T-cell (primary cell): ENCODE measurements at places on chromosomes 3 and 15. TPM values are rescaled to one million over a fixed set of nuclear protein-coding genes. Genes with fewer than 3 reads are reported as not detected.

DNA sequence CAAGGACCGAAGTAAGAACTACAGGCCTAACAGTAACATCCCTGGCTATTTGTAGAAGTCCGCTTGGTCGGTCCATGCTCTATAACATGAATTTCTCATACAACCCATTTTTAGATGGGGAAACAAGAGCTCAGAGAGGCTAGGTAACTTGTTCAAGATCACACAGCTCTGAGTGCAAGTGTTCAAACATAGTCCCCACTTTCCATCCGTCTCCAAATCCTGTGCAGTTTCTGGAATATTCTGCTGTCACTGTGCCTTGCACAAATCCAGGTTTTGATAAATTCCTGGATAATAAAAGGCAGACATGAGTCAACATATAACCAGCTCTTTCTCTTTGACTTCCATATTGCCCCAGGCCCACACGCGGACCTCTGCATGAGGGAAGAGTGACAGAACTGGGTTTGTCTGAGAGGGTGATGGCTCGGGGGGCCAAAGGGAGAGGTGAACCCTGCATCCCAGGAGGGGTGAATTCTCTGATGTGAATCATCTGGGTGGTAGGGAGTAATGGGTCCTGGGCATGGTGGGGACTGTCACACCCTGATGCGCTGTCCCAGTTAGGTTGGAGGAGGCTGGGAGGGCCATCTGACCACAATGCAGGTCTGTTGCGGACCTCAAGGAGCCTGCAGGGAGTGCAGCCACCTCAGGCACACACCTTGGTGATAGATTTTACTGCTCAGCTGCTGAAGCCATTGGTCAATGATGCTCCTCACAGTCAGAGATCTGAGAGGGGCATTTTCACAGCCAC is 162.2 kb downstream of the SMAD6 start:
- H3K4me1 ChIP-seq, result peaks cover 3% of the 10 kb centered on the region
- H3K27me3 ChIP-seq, result peaks cover 40% of the 10 kb centered on the region
- H3K36me3 ChIP-seq, result no peaks in the 10 kb centered on the region
- no peak for DNase-seq
- H3K4me3 ChIP-seq, result no peak overlapping the region
- no peak overlapping the region for H3K27ac ChIP-seq

DNA sequence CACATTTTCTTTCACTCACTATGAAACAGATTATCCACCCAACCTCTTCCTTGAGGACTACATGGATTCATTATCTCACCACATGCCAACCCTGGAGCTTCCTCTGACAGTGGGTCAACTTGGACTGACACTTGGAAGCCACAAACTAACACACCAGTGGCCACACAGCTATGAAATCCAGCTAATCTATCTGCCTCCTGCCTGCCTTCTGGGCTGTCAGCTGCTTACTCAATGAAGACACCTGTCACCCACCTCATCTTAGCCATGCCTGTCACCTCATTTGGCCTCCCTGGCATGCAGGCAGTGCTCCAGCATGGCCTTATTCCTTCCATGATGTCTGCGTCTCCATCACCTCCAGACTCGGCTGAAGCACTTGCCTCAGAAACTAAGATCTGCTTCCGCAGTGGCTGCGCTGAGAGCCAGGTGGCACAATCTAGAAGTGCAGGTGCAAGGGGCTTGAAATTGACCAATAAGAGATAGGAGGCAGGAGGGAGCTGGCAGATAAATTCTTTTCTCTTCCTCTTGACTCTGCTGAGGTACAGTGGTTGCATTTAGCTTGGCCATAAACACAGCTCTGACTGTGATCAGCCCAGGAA is 105.2 kb upstream of the RNF7 start:
- H3K27ac ChIP-seq, result no peak overlapping the region
- no peaks in the 10 kb centered on the region for H3K27me3 ChIP-seq
- H3K4me3 ChIP-seq, result no peak overlapping the region
- no peaks in the 10 kb centered on the region for H3K36me3 ChIP-seq
- no peak for DNase-seq
- H3K4me1 ChIP-seq, result no peaks in the 10 kb centered on the region

DNA sequence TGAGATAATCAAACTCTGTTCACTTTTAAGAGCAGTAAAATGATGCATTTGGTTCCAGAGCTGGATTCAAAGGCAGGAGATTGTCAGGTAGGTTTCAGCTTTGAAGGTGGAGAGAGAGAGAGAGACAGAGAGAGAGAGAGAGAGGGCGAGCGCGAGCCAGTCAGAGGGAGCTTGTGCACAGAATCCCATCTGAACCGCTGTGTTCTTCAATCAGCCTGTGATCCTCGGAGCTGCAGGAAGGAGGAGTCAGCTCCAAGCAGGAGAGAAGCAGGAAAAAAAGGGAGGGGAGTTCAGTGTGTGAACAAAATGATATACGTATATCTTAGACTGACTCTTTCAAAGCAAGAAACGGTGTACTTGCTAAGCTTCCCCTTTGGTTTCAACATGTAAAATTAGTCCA is at the start of gene GPR149:
Gene GPR149, minus strand, starts transcription at position 177 of the 400 bp plus-strand sequence. CDS start 575 bp downstream, outside the sequence.
- H3K36me3 ChIP-seq, result no peaks in the 10 kb centered on the region
- no peak within 1 kb of the TSS for H3K27ac ChIP-seq
- H3K4me1 ChIP-seq, result no peaks in the 10 kb centered on the region
- H3K27me3 ChIP-seq, result peaks cover 20% of the 10 kb centered on the region

DNA sequence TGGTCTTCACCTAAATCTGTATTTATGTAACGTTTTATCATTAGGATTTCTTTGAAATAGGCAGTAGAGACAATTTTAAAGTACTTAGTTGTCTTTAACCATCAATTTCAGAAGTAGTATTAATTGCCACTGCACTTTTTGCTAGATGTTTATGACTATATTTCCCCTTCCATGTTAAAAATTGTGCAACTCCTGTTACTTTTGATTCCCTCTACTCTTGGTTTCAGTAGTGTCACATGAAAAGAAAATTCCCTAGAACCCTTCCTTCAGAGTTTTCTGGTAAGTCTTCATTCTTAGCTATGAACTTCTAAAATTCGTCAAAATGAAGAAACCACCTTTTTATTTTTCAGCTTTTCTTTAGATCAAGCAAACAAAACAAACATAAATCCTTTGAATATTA is 7.1 kb downstream of the PIAS1 start:
- DNase-seq, result no peak
- no peak overlapping the region for H3K27ac ChIP-seq
- no peaks in the 10 kb centered on the region for H3K27me3 ChIP-seq

- DNase-seq, result no peak
- H3K4me1 ChIP-seq, result no peaks in the 10 kb centered on the region
- H3K36me3 ChIP-seq, result no peaks in the 10 kb centered on the region
- no peak overlapping the region for H3K27ac ChIP-seq
These were observed 898.8 kb downstream of the NTRK3 start for GRCh38 chr15:87357637-87358313.

GRCh38 chr15:80568298-80568697 is 126.8 kb upstream of the ABHD17C start:
- no peak for DNase-seq
- no peaks in the 10 kb centered on the region for H3K36me3 ChIP-seq
- no peak overlapping the region for H3K27ac ChIP-seq
- no peaks in the 10 kb centered on the region for H3K27me3 ChIP-seq
- no peak overlapping the region for H3K4me3 ChIP-seq
- H3K4me1 ChIP-seq, result no peaks in the 10 kb centered on the region

GRCh38 chr15:81182031-81182755 is 14.5 kb upstream of the IL16 start:
- no peak overlapping the region for H3K4me3 ChIP-seq
- no peaks in the 10 kb centered on the region for H3K4me1 ChIP-seq
- no peak overlapping the region for H3K27ac ChIP-seq
- no peak for DNase-seq
- no peaks in the 10 kb centered on the region for H3K27me3 ChIP-seq

GRCh38 chr3:73614419-73614818 is 10.3 kb downstream of the PDZRN3 start:
- no peak for DNase-seq
- no peaks in the 10 kb centered on the region for H3K27me3 ChIP-seq
- no peaks in the 10 kb centered on the region for H3K36me3 ChIP-seq
- H3K4me1 ChIP-seq, result no peaks in the 10 kb centered on the region
- H3K27ac ChIP-seq, result no peak overlapping the region
- H3K4me3 ChIP-seq, result no peak overlapping the region

- no peak overlapping the region for H3K4me3 ChIP-seq
- H3K36me3 ChIP-seq, result no peaks in the 10 kb centered on the region
- H3K27ac ChIP-seq, result no peak overlapping the region
- H3K27me3 ChIP-seq, result no peaks in the 10 kb centered on the region
These were observed 524.7 kb downstream of the NAALADL2 start for GRCh38 chr3:175383813-175384212.

GRCh38 chr3:34683851-34684250 is 885.4 kb downstream of the PDCD6IP start:
- no peak for DNase-seq
- no peaks in the 10 kb centered on the region for H3K27me3 ChIP-seq
- H3K4me3 ChIP-seq, result no peak overlapping the region
- no peaks in the 10 kb centered on the region for H3K36me3 ChIP-seq

DNA sequence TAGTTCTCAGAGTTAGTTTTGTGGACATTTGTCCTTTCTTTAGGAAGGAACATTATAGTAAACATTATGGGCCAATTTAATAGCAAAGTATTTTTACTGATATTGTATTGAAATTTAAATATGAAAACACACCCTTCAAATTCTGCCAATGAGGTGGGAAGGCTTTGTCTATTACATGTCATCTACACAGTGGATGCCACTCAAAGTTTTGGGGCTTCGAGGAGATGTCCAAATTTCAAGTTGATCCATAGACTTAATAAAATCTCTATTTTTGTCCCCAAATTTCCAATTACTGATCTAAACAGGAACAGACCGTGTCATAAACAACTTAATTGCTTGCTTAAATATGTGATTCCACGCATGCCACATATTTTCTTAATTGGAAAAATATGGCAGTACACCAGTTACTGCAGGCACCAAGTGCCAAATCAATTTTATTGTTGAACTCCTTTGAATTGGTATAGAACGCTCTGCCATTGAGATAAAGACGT is 1.7 kb downstream of the SHOX2 start:
- no peak overlapping the region for H3K27ac ChIP-seq
- no peaks in the 10 kb centered on the region for H3K36me3 ChIP-seq
- no peak for DNase-seq
- peaks cover 50% of the 10 kb centered on the region for H3K27me3 ChIP-seq
- H3K4me3 ChIP-seq, result no peak overlapping the region

- no peaks in the 10 kb centered on the region for H3K27me3 ChIP-seq
- no peak overlapping the region for H3K4me3 ChIP-seq
- H3K27ac ChIP-seq, result no peak overlapping the region
- no peaks in the 10 kb centered on the region for H3K4me1 ChIP-seq
- no peak for DNase-seq
These were observed 554.0 kb downstream of the NSUN3 start for GRCh38 chr3:94616833-94617232.

DNA sequence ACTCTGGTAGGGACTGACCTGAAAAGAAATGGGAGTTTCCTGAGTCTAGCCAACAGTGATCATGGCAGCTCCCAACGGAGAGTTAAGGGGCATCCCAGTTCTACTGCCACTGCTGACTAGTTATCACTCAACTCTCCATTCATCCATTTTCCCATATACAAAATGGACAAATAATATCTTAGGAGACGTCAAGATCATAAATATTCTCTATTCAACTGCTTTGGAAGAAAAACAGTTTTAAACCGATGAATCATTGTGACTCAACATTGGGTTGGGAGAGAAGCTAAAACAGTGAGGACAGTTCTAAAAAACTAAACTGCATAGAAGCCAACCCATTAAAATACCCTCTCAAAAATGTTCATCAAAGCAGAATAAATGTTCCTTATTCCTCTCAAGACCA is 57.6 kb upstream of the CHRM5 start:
- H3K36me3 ChIP-seq, result no peaks in the 10 kb centered on the region
- no peaks in the 10 kb centered on the region for H3K27me3 ChIP-seq
- no peaks in the 10 kb centered on the region for H3K4me1 ChIP-seq
- no peak for DNase-seq
- H3K4me3 ChIP-seq, result no peak overlapping the region
- no peak overlapping the region for H3K27ac ChIP-seq

- no peaks in the 10 kb centered on the region for H3K4me1 ChIP-seq
- no peaks in the 10 kb centered on the region for H3K36me3 ChIP-seq
- DNase-seq, result no peak
- no peak overlapping the region for H3K4me3 ChIP-seq
- no peaks in the 10 kb centered on the region for H3K27me3 ChIP-seq
These were observed 7.2 kb upstream of the OTOL1 start for GRCh38 chr3:161489395-161489794.

- peaks cover 7% of the 10 kb centered on the region for H3K27me3 ChIP-seq
- H3K4me1 ChIP-seq, result peaks cover 12% of the 10 kb centered on the region
These were observed 127.0 kb downstream of the CHSY1 start for GRCh38 chr15:101124731-101125451.

GRCh38 chr15:34795267-34796081 is at the start of gene ACTC1:
Gene ACTC1, minus strand, starts transcription at chr15:34795549. Its CDS starts 741 bp downstream, at chr15:34794808.
- H3K4me3 ChIP-seq, result no peak within 1 kb of the TSS
- H3K27ac ChIP-seq, result no peak within 1 kb of the TSS
- no peaks in the 10 kb centered on the region for H3K4me1 ChIP-seq
- DNase-seq, result no peak

DNA sequence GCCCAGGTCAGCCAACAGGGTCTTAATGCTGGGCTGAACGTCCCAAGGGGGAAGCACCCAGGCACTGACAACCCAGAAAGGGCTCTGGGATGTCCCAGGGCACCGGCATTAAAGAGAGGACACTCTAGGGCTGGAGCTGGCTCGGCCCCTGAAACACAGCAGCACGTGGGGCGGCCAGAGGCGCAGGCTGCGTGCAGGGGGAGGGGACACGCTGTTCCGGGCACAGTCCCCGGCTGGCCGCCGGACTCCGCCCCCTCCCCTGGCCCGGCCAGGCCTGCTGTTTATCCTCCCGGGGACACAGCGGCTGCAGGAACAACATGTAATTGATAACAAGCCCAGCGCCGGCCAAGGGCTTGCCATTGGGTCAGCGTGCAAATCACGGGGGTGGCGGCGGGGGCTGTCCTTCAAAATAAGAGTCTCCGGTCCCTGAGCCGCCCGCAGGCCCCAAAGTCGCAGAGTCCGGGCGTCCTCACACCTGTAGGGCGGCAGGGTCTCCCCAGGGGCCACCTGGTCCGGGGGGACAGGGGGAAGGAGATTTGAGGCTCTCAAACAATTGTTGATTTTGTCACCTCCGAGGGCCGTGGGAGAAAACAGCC is 1.3 kb downstream of the KLF15 start:
- peak overlapping the region; percentile 37 for H3K4me3 ChIP-seq
- DNase-seq, result no peak
- H3K4me1 ChIP-seq, result peaks cover 6% of the 10 kb centered on the region
- peaks cover 14% of the 10 kb centered on the region for H3K27me3 ChIP-seq
- no peaks in the 10 kb centered on the region for H3K36me3 ChIP-seq

DNA sequence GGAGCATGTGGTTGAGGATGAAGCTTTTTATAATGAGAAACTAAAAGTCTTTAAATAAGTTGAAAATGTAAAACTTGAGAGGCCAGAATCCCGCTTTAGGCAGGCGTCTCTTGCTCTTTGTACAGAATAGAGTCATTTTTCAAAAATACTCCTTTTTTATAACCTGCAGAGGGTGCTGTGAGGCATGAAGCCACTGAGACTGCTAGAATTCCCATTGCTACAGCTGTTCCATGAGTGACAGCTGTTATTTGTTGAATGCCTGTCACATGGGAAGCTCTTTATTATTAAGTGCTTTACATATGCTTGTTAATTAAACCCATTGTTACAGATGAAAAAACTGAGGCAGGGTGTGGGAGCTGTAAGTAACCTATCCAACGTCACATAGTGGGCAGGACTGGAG is 18.5 kb downstream of the MINAR1 start:
- no peaks in the 10 kb centered on the region for H3K27me3 ChIP-seq
- no peak for DNase-seq
- no peaks in the 10 kb centered on the region for H3K36me3 ChIP-seq
- H3K4me3 ChIP-seq, result no peak overlapping the region

Gene WDR72
- total RNA-seq, result not detected

Gene MAGI1
- total RNA-seq, result 0.45 TPM

Gene SERINC4
- 0.32 TPM for total RNA-seq

Gene GOLGA8J
- not detected for total RNA-seq

Gene ZBED2
- 0.73 TPM for total RNA-seq

Gene NME9
- total RNA-seq, result 0.89 TPM

Gene ESYT3
- total RNA-seq, result 0.20 TPM

Gene LYZL4
- total RNA-seq, result not detected

Gene WDR76
- 12.4 TPM for total RNA-seq

Gene CPNE9
- total RNA-seq, result not detected

Gene SEMA5B
- 0.13 TPM for total RNA-seq
